AG04449 (cell line): ENCODE measurements at places on chromosomes 1 and 21.

- DNase-seq: no peak
Observed at GRCh38 chr1:92310185-92310597, 11.3 kb downstream of the RPAP2 start.

DNA sequence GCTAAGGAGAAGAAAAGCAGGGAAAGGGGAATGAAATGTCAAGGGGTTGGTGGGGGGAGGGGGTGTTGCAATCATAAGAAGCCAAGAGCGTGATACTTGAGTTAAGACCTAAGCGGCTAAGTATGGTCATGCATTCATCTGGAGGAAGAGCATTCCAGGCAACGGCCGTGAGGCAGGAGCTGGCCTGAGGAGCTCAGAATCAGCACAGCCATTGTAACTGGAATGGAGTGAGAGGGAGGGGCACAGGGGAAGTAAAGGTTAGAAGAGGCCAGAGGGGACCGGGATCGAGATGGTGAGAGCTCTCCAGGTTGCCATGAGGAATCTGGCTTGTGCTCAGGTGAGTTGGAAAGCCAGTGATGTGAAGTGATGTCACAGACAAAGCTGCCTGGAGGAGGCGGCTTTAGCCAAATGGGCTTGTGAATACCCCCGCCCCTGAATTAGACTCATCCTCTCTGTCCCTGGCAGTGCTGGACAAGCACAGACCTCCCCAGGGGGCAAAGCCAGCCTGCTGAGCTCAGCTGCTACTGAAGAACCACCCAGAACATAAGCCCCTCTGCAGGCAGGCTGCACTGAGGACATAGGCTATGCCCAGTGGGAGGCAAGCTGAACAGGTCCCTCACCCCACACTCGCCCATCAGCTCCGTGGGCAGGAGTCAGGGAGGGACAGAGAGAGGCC lies 61.1 kb upstream of the LAPTM5 start:
- DNase-seq: no peak

DNA sequence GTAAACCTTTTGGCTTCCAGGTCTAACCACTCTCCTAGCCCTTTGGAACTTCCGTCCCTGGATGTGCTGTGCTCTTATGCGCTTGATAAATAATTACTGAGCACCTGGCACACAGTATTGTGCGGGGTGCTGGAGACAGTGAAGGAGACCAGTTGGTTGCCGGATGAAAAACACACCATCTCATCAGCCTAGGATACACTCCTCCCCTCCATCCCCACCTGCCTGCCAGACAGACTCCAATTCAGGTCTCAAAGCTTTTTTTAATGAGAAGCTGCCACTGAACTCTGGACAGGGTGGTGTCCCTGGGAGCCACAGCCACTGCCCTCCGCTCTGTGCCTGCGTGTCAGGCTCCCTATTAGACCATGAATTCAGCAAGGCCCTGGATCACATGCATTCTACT lies 9.2 kb downstream of the GNB1 start:
- no peak for DNase-seq

GRCh38 chr1:37761416-37762095 lies 3.4 kb downstream of the EPHA10 start:
- no peak for DNase-seq

DNA sequence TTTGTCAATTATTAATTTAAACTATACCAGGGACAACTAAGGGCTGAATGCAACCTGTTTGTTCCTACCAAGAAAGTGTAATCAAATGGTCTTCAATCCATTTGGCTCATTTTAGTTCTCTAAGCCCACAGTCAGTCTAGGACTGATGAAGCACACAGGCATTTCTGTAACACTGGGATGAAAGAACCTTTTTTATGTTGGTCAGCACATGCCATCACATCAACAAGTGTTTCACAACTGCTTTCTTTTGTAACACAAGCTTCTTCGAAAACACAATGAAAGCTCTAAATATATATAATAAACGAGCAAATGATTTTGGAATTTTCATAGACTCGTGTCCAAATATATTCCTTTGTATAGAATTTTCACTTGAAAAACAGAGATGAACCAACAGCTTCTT lies 28.8 kb downstream of the HEATR1 start:
- DNase-seq: no peak

GRCh38 chr1:219753914-219754313 lies 141.0 kb upstream of the ZC3H11B start:
- DNase-seq: no peak

DNA sequence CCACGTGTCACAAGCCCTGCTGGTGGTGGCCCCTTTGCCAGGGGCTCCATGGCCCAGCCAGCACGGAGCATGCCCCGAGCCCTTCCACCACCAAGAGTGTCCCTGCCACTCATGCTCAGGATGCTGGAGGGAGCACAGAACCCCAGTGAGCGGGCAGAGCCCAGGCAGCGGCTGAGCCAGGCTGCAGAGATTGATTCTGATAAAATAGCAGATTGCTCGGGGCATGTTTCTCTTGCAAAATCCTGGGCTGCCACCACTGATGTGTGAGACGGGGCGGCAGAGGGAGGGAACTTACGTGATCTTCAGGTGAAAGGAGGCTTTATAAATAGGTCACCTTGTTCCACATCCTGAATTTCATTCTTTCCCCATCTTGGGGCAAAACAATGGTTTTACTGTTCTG lies 53.2 kb downstream of the SPSB1 start:
- no peak for DNase-seq

DNA sequence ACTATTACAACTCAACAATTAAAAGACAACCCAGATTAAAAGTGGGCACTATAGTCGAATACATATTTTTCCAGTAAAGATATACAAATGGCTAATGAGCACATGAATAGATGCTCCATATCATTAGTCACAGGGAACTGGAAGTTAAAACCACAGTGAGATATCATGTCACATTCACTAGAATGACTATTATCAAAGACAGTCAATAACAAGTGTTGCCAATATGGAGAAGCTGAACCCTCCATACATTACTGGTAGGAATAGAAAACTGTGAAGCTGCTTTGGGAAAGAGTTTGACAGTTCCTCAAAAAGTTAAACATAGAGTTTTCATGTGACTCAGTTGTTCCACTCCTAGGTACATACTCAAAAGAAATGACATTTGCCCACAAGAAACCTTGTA lies 30.6 kb upstream of the MRPS6 start:
- DNase-seq: no peak

GRCh38 chr1:35894183-35894582 lies 11.2 kb downstream of the AGO1 start:
- DNase-seq: no peak

DNA sequence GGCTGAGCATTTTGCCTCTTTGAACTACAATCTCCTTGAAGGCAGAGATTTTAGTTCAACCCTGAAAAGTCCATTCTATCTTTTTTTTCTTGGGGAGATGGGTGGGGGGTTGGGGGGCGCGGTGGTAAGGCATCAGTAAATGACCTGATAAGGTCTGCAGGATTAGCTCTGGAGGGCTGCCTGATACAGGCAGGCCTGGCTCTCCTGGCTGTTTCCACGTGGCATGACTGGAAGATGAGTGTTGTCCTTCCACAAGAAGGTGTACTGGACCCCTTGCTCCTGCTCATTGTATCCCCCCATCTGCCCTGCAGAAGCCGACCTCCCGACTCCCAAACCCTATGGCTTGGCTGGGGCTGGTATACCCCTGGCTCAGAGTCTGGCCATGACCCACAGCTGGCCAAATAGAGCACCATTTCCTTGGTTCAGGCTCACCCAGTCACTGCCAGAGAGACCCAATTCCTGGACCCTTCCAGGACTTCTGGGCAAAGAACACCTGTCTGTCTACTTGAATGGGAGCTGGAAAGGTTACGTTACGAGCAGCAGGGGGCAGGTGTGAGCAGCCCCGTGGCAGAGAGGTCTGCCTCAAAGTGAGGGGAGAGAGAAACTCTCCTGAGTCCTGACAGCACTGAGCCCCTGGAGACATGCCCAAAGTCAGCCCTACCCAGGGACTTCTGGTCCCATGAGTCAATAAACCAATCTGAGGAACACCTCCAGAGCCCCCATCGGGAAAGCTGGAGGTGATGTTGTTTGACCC lies 17.0 kb downstream of the DHRS3 start:
- no peak for DNase-seq

DNA sequence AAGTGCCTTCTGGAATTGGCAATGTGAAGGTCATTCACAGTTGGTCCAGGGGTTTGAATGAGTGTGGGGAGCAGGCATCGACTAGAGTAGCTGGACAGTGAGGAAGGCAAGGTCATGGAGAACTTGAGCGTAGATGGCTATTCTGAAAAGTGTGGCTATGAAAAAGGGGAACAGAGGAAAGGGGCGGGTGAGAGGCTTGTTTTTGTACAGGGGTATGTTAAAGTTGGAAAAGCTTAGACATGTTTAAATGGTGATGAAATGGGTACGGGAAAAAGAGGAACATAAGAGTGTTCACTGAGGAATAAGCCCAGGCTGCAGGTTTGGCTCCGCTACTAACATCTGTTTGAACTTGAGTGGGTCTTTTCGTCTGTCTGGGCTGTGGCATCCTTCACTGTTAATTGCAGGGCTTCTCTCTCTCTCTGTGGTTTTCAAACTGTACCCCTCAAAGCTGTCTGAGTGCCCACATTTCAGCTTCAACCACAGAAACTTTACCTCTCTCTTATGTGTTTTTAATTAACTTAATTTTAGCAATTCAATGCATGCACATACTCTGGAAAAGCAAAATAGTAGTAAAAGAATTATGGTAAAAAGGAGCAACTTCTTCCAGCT lies 70.8 kb upstream of the COA6 start:
- no peak for DNase-seq

DNA sequence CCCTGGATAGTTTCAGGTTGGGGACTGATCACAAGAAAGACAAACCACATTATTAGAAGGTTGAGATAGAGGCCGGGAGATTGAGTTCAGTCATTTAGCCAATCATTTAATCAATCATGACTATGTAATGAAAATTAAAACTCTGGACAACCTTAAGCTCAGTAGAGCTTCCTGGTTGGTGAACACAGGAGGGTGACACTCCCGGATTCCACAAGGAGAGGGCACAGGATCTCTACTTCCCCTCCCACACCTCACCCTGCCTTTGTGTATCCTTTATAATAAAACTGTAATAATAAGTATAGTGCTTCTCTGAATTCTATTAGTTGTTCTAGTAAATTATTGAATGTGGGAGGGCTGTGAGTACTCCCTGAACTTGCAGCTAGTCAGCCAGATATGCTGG lies 150.1 kb downstream of the PIK3R3 start:
- DNase-seq: no peak

DNA sequence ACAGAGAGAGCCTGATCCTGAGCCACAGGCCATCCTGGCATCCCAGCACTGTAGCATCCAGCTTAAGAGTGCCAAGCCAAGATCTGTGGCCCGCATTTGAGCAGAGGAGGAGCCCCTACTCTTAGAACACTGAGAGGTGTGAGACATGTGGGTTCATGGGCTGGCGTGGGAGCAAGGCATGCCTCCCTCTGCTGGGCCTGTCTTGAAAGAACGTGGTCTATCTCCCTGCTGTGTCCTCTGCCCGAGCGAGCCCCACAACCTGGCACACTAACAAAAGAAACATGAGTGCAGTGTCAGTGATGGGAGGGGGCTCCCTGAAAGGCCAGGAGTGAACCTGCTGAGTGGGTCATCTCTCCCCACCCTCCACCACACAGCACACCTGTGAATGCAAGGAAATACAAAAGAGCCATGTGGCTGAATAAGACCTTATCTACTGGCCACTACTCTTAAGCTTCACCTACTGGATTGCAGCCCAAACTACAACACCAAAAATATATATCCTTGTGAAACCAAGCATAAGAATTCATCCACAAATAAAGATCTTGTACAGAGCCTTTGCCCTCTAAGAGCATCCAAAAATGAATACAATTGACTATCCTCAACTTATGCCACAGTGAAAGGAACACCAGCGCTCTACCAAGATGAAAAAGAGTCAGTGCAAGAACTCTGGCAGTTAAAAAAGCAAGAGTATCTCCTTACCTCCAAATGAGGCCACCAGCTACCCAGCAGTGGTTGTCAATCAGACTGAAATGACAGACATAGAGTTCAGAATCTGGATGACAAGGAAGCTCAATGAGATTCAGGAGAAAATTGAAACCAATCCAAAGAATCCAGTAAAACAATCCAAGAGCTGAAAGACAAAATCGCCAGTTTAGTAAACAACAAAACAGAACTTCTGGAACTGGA lies 259.4 kb upstream of the DAB1 start:
- no peak for DNase-seq

- no peak for DNase-seq
Observed at GRCh38 chr1:53755874-53756273, 16.9 kb upstream of the GLIS1 start.

GRCh38 chr1:3945222-3945621 lies 45.1 kb upstream of the C1orf174 start:
- no peak for DNase-seq

GRCh38 chr1:230123280-230124185 lies 56.5 kb downstream of the GALNT2 start:
- no peak for DNase-seq

GRCh38 chr1:15523104-15524020 lies 653 bp downstream of the CASP9 start:
- DNase-seq: no peak

GRCh38 chr1:47705517-47706130 lies 267.8 kb downstream of the FOXD2 start:
- DNase-seq: no peak

DNA sequence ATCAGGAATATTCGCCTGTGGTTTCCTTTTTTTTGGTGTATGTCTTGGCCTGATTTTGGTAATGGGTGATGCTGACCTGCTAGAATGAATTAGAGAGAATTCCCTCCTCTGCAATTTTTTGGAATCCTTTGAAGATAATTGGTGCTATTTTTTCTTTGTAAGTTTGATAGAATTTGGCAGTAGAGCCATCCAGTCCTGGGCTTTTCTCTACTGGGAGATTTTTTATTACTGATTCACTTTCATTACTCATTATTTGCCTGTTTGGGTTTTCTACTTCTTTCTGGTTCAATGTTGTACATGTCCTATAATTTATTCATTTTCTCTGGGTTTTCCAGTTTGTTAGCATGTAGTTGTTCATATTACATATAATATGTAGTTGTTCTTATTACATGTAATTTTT lies 48.7 kb downstream of the NTMT2 start:
- DNase-seq: no peak

GRCh38 chr1:222466150-222466865 lies 81.6 kb downstream of the HHIPL2 start:
- no peak for DNase-seq

DNA sequence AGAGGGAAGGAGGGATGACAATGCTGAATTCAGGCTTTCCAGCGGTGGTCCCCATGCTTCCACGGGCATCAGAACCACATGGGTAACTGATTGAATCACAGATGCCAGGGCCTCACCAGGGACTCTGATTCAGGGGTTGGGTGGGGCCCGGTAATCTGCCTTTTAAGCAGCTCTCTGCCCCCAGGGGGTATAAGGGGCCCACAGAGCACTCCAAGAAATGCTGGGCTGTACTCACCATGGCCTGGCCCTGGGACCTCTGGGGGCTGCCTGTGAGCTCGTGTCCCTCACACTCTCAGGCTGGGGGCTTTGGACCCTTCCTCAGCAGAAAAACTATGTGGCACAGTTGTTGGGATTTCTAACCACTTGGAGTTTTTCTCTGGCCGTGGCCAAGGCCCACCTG lies 70.6 kb downstream of the ARHGEF10L start:
- no peak for DNase-seq

- DNase-seq: no peak
Observed at GRCh38 chr1:55474168-55474786, 259.1 kb upstream of the USP24 start.

- DNase-seq: no peak
Observed at GRCh38 chr1:8352471-8352845, 34.5 kb downstream of the SLC45A1 start.

GRCh38 chr1:108045460-108045859 lies 80.5 kb upstream of the VAV3 start:
- DNase-seq: no peak

- no peak for DNase-seq
Observed at GRCh38 chr1:74463333-74463988, 49.0 kb downstream of the LRRC53 start.

- DNase-seq: no peak
Observed at GRCh38 chr1:202058001-202058908, 47.9 kb downstream of the ELF3 start.

GRCh38 chr1:54671985-54672608 lies 30.5 kb downstream of the MROH7 start:
- DNase-seq: no peak
